ENCODE measurements at places on chromosomes 5 and 9.

GRCh38 chr5:59905188-59905587 is 11.7 kb upstream of the PDE4D start:
- no peak for DNase-seq

- no peak for DNase-seq
These were observed 125.1 kb upstream of the PHYKPL start for GRCh38 chr5:178357678-178358077.

GRCh38 chr5:173969167-173970049 is 19.6 kb upstream of the C5orf47 start:
- DNase-seq: peak; percentile 55

GRCh38 chr9:3858961-3859360 is 333.2 kb upstream of the RFX3 start:
- DNase-seq: no peak

GRCh38 chr9:92176800-92177185 is 61.6 kb upstream of the SPTLC1 start:
- DNase-seq: no peak

- no peak for DNase-seq
These were observed 414.7 kb upstream of the CCNG1 start for GRCh38 chr5:163022582-163023128.

DNA sequence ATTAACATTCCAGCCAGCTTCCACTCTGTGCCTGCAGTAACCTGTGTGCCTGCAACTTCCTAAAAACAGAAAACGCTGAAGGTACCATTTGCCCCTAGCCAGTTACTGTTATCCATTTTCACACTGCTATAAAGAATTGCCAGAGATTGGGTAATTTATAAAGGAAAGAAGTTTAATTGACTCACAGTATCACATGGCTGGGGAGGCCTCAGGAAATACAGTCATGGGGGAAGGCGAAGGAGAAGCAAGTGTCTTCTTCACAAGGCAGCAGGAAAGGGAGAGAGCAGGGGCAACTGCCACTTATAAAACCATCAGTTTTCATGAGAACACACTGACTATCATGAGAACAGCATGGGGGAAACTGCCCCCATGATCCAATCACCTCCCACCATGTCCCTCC is 31.2 kb downstream of the PTCD2 start:
- DNase-seq: no peak

DNA sequence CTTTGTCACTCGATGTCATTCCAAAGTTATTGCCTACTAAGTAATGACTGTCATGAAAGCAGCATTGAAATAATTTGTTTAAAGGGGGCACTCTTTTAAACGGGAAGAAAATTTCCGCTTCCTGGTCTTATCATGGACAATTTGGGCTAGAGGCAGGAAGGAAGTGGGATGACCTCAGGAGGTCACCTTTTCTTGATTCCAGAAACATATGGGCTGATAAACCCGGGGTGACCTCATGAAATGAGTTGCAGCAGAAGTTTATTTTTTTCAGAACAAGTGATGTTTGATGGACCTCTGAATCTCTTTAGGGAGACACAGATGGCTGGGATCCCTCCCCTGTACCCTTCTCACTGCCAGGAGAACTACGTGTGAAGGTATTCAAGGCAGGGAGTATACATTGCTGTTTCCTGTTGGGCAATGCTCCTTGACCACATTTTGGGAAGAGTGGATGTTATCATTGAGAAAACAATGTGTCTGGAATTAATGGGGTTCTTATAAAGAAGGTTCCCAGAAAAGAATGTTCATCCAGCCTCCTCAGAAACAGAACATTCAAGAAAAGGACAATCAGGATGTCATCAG is 11.3 kb downstream of the TLR4 start:
- DNase-seq: no peak

DNA sequence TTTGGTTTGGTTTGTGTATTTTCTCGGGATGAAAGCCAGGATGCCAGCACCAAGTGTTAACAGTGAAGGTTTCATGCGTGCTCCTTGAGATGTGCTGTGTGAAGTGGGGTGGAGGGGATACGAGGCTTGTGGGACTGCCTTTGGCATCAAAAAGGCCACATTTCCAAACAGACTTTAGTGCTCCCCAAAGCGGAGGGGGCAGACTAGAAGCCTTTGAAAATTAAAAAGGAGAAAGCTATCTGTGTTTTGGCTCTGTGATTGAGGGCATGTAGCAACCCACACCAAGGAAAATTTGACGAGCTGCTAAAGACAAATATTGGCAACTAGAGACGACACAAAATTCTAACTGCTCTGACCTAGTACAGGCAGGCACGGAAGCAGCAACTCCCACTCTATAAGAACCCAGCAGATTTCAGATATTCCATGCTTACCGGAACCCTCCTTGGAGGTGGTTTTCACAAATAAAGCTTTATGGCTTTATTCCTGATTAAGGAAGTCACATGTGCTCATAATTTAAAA is 154.5 kb downstream of the ARSB start:
- DNase-seq: no peak

GRCh38 chr5:143019614-143020515 is 249.7 kb downstream of the ARHGAP26 start:
- DNase-seq: no peak

DNA sequence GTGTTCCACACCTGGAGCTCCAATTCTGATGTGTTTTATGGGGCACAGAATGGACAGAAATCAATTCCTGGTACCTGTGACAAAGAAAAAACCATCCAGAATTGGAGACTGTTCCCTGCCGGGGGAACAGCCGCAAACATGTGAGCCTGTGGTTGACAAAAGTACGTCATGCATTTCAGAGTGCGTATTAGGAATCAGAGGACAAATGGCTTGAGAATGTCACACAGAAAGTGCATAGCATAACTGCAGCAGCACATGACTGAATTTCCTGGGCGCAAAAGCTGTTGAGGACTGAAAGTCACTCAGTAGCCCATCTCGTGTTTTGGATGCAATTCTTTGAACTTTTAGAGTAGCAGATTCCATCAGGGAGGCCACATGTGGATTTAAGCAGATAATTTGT is 85.1 kb downstream of the TRIO start:
- peak; percentile 47 for DNase-seq

DNA sequence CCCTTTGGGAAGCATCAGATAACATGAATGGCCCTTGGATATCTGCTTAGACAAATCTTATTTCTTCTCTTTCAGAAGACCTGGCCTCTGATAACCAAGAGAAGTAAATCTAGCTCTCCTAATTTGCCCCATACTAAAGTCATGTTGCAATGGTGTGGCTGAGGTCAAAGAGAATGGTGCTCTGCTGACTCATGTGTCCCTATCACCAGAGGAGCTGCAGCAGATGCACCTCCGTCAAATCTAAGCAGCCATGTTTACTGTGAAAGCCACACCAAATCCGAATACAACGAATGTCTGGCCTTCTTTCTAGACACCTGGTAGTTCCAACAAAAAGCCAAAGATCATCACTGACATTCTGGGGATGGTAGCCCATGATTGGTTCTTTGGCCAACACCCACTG is 23.2 kb downstream of the RETREG1 start:
- no peak for DNase-seq

GRCh38 chr5:100877274-100877673 is 25.8 kb downstream of the ST8SIA4 start:
- DNase-seq: no peak

DNA sequence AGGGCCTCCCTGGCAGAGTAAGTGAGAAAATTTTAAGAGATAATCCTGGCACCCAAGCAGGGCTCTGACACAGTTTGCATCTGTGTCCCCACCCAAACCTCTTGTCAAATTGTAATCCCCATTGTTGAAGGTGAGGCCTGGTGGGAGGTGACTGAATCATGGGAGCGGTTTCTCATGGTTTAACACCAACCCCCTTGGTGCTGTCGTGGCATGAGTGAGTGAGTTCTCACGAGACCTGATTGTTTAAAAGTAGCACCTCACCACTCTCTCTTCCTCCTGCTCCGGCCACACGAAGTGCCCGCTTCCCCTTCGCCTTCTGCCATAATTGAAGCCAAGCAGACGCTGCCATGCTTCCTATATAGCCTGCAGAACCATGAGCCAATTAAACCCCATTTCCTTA is 80.1 kb downstream of the FBXW11 start:
- no peak for DNase-seq

GRCh38 chr5:127031147-127031862 is 947 bp upstream of the MARCHF3 start:
- no peak for DNase-seq

DNA sequence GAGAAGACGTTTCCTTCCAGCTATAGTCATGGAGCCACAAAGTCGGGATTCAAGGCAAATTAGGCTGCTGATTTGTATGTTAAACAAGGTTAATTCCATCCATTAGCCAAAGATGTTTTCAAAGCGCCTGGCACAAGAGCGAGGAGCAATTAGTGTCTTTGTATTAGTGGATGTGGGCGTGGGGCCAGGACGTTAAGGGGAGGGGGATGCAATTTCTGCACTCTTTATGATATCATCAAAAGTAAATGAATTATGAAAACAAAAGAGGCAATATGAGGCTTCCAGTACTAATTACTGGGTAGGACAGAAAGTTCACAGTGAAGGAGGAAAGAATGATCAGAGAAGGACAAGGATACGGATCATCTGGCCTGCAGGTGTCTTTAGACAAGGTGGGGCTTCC is 230.9 kb upstream of the MSX2 start:
- DNase-seq: no peak

- DNase-seq: no peak
These were observed 223.5 kb downstream of the FANCC start for GRCh38 chr9:95094002-95094401.

DNA sequence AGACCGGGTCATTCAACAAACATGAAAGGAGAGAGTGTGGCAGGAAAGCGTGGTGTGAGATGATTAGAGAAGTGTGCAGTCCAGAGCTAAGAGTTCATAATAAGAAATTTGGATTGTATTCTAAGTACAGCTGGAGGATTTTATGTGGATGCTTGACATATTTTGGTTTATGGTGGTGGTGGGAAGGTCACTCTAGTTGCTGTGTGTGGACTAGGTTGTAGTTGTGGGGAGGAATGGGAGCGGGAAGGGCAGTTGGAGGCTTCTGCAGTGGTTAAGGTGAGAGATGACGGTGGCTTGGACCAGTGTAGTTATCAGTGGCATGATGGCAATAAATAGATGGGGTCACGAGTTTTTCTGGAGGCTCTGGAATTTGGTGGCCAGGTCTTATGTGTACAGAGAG is 45.7 kb upstream of the GPR151 start:
- DNase-seq: no peak

GRCh38 chr5:156475182-156476157 is 148.5 kb downstream of the SGCD start:
- peak; percentile 88 for DNase-seq

DNA sequence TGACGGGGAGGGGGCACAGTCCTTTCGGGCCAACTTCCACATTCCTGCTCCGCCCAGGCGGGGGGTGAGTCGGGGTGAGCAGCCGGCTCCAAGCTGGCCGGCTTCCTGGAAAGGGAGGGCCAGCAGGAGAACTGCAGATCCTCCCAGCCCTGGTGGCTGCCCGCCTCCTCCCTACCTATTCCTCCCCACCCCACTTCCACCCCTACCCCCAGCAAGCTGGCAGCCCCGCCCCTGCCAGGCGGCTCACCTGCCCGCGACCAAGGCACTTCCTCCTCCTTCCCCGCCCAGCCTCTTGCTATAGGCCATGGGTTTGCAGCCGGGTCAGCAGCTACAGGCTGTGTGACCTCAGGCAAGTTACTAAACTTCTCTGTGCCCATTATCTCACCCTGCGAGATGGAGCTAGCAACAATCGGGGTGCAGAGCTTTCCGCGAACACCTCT is 5.6 kb upstream of the IRF1 start:
- peak; percentile 60 for DNase-seq

DNA sequence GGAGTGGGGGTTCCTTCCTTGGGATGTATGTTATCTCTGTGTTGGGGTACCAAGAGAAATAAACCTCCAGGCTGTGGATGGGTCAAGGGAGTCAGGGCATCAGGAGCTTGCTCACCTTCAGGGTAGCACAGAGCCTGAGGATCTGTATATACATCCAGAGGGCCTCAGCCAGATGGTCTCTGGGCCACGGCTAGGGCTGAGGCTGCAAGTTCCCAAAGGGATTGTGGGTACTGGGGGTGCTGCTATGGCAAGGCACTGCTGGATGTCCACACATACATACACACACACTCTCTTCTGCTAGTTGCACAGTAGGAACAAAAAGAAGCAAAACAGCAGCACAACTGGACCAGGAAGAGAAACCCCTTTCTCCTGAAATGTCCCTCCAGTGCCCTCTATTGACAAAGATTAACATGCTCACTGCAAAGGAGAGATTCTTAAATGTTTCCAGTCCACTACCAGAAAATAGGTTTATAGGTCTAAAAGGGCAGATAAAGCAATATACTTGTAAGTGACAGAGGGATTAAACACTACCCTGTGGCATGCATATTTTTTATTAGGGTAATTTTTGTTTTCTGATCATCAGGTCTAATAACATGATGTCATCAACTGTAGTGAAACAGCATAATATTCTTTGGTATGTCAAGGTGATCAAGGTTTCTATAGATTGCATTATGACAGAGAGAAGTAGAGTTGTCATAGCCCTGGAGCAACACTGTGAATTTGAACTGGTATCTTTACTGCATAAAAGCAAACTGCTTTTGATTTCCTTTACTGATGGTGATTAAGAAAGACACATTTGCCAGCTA is 56.3 kb upstream of the KCNN2 start:
- peak; percentile 20 for DNase-seq

GRCh38 chr9:92100237-92100911 is 14.8 kb downstream of the SPTLC1 start:
- peak; percentile 85 for DNase-seq

DNA sequence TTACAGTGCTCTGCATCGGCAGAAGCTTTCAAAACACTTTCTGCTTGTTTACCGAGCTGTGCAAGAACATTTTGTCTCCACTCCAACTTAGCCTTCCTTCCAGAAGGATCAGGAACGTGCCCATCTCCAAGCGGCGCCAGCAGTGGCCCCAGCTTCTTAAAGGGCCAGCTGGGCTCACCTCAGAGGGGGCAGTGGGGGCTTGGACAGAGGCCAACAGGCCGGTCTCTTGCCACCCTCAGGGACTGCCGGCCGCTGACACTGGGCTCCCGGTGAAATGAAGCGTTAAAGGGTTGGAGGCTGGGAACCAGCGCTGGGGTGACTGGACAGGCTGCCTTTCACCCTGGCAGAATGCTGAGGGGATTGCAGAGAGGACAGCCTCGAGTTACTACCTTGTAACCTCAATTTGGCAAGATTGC is 67.0 kb upstream of the RNU6ATAC start:
- DNase-seq: no peak

GRCh38 chr9:130607640-130608420 is 28.5 kb downstream of the FUBP3 start:
- DNase-seq: peak; percentile 6

DNA sequence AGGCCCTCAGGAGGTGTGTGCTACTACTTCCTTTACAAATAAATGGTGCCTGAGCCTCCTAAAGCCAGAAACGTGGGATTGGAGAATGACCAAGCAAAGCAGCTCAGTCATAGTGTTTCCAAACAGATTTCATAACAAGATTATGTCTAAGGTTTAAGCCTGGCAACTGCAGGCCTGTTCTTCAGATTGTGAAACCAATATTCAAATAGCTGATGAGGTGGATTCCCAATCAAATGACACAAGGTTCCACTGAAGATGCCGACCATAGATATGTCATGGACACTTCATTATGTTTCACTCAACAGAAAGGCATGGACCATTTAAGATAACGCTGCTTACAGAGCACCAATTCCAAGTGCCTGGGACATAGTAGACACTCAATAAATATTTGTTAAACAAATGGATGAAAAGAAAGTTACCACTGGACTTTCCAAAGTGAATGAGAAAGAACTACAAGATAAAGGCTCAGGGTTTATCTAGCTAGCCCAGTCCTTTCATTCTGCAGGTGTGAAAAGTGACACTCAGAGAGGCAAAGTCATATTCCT is 189.5 kb downstream of the ACTL7B start:
- no peak for DNase-seq
